Spleen (tissue), 13 donors: ENCODE measurements at places on chromosomes 11 and 22.

DNA sequence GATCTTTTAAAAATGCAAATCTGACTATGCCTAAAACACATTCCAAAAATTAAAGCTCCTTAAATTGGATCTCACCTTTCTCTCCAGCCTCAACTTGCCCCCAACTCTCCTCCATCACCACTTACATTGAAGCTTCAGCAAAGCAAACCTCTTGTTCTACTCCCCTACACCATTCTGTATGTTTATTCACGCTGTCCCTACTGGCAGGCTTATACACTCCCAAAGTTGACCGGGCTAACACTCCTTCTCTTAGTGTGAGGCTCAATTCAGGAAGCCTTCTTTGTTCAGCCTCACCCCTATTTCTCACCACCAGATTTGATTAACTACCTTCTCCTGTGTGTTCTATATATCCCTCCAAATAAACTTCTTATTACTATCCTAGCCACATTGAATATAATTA, 1.8 kb upstream of the GDPD4 start:
- no peak for DNase-seq

DNA sequence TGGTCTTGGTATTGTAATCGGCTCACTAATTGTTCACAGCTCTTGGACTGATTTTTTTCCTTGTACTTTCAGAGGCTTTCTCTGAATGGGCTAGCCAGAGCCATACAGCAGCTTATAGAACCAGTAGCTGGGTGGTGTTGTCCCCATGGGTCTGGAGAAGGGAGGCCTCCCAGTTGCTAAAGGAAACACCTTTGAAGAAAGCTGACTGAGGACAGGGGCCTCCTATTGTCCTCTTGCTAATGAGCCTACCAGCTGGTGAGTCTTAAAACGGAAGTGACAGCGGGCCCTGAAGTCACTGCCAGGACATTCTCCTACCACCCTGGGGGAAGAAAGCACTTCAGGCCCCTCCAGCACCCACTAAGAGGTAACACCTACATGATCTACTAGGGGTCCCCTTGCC, 9.9 kb downstream of the FADS3 start:
- DNase-seq: no peak

DNA sequence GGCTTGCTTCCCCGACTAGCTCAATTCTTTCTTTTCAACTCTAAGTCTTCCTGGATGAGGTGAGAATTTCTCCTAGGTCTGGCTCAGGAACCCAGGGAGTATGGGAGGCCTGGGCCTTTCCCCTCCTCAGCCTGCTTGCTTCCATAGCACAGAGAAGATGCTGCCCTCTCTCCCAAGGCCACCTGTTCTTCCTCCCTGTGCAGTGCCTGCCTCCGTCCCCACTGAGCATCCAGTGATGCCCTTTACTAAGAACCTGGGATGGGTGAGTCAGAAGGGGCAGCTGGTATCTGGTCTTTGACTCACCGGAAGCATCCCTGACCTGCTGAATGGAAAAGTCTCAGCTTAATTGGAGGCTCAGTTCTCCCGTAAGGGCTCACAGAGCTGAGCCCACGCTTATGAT, 607.9 kb downstream of the BUD13 start:
- no peak for DNase-seq

DNA sequence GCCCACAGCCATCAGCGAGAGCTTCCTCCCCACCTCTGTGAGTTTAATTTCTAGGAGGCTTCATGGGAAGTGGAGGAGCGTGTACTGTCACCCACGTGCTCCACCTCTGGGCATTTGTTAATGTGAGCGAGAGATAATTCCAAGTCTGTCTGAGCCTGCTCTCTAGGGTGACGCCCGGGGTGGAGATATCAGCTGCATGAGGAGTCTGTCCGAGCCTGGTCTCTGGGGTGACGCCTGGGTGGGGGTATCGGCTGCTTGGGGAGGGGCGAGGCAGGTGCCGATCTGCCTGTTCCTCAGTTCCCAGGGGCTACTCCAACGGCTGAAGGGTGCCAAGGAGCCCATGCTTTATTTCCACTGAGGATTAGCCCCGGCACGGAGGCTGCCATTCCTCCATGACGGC, 735.0 kb downstream of the BRD1 start:
- DNase-seq: peak; percentile 40

GRCh38 chr11:129702410-129703398, 112.9 kb upstream of the TMEM45B start:
- no peak for DNase-seq

DNA sequence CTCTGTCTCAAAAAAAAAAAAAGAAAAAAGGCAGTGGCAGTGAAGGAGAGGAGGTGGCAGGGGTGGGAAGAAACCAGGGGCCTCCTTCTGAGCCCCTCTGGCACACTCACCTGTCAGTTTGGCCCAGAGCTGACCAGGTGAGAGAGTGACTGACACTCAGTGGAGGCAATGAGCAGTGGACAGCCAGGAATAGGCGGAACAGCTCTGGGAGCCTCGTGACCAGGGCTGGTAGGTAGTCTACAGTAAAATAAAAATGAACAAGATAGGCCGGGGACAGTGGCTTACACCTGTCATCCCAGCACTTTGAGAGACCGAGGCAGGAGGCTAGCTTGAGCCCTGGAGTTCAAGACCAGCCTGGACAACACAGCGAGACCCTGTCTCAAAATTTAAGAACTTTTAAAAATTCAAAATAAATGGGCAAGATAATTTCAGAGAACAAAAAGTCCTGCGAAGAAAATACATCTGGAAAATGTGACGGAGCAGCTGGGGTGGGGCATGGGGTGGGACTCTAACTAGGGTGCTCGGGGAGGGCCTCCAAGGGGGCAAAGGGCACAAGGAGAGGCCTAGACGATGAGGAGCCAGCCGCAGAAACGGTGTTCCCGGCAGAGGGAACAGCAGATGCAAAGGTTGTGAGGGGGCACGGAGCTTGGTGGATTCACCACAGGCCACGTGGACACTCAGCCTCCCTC, 3.8 kb upstream of the PDXP start:
- DNase-seq: no peak
